ENCODE measurements at places on chromosomes 16 and 17.

DNA sequence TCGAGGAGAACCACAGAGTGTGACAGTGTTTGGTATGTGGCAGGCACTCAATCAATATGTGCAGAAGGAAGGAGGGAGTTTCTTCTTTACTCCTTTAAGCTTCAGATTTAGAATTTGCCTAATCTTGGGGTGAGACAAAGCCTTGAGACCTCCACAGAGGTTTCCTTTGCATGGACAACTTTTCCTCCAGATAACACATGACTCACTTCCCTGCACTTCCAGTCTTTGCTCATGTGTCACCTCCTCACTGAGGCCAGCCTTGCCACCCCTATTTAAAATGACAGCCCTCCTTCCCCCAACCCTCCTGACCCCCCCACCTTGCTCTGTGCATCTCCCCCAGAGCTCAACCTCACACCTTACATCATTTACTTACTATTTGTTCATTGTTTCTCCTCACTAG lies 17.4 kb upstream of the NOS2 start:
- peak; percentile 10 for DNase-seq

DNA sequence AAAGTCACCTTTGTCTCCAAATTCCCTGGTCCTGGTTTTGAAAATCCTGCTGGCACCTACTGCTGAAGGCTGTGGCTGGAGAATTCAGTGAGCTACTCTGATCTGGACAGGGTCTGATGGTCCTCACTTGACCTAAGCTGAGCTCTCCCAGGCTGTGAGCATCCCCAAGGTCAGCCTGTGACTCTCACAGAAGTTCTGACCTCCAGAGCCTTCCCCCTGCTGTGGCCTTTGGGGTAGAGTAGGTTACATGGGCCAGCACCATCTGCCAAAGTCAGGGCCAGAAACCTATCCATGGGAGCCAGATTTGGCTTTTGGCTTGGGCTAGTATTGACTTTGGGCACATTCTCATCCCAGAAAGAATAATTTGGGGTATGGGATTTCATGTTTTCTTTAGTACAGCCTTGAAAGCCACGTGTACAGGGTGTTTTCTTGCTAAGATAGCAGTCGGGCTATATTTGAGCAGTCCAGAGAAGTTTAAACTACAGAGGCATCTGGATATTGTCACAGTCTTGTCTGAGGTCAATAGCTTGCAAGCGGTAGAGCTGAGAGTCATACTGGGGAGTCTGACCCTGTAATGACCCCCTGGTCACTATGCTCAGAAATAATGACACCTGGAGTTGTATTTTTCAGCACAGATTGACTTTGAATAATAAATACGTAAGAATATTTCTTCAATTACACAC lies 6.2 kb upstream of the AGRP start:
- no peak for DNase-seq

GRCh38 chr16:30758988-30759491 lies 2.8 kb downstream of the CFAP119 start:
- DNase-seq: no peak

- DNase-seq: no peak
Measured at GRCh38 chr16:89708481-89708931, 7.0 kb upstream of the SPATA2L start.

- no peak for DNase-seq
Measured at GRCh38 chr17:79581324-79581932, 29.4 kb downstream of the RBFOX3 start.

GRCh38 chr16:76946879-76947278 lies 244.1 kb upstream of the MON1B start:
- peak; percentile 84 for DNase-seq

DNA sequence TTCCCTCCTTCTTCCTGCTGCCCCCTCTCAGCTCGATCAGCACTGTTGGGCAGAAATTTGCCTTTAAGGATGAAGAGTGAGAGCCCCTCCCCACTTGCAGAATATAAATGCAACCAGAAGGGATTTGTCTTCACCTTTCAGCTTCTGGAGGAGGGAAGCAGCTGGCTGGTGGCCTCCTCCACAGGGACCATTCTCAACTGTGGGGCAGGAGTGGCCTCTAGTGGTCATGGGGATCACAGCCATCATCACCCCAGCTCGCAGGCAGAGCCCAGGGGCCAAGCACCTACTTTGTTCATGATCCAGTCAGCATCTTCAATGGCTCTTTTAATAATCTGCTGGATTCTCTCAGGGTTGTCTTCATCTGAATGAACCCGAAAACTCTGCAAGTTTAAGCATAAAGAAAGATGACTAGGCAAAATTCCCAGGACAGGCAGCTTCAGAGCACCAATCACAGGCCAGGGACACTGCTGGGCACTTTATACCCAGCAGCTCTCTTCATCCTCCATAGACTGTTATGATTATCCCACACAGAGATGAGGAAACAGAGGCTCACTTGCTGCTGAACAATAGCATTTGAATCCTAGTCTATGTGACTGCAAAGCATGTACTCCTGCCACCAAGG lies 13.1 kb downstream of the LYRM9 start:
- DNase-seq: peak; percentile 48

Data from fibroblast of skin of right quadriceps (primary cell).